ENCODE measurements at places on chromosomes 5 and 9.

GRCh38 chr5:78972654-78973428, 12.3 kb downstream of the ARSB start:
- DNase-seq, result no peak

GRCh38 chr5:38582293-38582974, 26.0 kb upstream of the LIFR start:
- no peak for DNase-seq

DNA sequence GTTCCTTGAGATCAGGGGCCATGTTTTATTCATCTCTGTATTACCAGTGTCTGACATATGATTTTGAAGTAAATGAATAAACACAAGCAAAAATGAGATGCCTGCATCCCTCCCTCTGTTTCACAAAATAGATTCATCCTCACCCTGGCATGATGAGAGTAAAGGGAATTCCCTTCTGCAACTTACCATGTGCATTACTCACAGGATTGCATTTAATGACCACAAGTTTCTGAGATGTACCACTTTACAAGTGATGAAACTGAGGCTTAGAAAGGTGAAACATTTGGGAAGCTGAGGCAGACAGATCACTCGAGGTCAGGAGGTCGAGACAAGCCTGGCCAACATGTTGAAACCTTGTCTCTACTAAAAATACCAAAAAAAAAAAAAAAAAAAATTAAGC, 74.2 kb upstream of the TNFSF8 start:
- no peak for DNase-seq

- DNase-seq, result no peak
Measured at GRCh38 chr5:155850370-155850769, 476.6 kb upstream of the SGCD start.

DNA sequence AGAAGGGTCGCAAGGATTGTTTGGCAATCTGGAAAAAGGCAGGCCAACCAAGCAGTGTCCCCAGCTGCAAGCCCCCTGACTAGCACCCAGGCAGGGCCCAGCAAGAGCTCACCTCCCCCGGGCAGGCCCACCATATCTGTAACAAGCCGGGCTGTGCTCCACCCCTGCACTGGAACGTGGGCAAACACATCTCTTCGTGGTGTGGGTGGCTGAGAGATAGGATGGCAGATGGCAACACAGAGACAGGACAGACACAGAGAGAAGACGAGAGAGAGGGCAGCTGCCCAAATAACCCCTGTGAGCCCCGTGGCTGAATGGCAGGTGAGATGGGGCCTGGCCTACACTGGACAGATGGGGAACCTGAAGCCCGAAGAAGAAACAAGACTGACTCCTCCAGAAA, 9.4 kb downstream of the BBLN start:
- no peak for DNase-seq

GRCh38 chr5:80763211-80763610, 108.4 kb upstream of the DHFR start:
- DNase-seq, result no peak

- DNase-seq, result no peak
Measured at GRCh38 chr5:81590498-81591384, 160.2 kb downstream of the SSBP2 start.

DNA sequence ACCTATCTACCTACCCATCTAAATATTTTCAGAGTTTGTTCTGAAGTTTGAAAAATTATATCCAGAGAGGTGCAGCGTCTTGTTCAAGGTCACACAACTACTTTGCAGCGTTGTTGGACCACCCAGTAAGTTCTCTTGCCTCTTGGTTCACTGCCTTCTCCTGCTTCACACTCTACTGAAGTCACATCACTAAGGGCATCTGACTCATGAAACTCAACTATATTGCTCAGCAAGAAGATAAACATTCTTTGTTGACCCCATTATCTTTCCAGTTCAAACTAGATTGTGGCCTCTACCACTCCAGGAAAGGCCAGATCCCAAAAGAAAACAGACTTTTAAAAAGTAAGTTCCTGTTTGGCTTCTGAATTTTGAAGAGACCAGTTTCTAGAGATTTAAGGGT, 326.9 kb downstream of the SLIT3 start:
- no peak for DNase-seq

DNA sequence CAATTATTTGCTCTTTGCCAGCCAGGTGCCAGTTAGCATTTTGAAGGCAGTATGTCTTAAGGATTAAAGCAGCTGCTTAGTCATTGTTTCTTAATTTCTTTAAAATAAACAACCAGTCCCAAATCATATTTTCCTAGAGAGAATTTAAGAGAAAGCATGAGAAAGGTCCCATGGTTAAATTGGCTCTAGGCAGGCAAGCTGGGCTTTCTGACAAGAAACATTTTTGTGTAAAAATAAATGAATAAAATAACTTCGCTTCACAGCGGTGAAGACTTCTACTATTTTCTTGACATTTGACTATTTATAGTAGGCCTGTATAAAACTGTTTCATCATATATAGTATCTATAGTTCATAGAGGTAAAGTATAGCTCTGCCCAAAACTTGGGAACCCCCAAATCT, 617.7 kb upstream of the C9orf72 start:
- DNase-seq, result no peak

DNA sequence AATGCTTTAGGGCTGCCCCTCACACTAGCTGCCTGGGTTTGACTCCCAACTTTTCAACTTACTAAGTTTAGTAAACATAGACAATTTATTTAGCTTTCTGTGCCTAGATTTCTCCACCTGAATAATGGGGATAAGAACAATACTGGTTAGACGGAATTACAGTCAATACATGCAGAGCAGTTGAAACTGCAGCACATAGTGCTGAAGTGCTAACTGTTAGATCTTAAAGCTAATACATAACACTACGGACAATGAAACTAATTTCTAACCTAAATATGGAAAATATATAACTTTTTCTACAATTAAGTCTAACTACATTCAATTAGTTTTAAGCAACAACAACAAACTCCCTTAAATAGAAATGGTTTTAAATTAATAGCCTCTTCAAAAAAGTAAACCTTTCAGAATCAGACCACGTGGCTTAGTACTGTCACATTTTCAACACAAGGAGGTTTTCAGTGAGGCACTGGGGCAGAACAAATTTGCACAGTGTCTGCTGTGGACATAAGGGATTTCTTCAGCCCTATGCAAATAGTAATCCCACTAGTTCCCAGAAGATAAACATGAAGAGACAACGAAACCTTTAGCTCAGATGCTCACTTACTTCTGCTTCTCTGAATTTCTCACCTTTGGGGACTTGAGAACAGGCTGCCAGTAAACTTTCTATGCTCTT, 293.4 kb downstream of the EDIL3 start:
- DNase-seq, result no peak

- DNase-seq, result no peak
Measured at GRCh38 chr5:10673407-10673806, 87.6 kb downstream of the DAP start.

GRCh38 chr5:42360056-42360455, 63.2 kb upstream of the GHR start:
- no peak for DNase-seq

DNA sequence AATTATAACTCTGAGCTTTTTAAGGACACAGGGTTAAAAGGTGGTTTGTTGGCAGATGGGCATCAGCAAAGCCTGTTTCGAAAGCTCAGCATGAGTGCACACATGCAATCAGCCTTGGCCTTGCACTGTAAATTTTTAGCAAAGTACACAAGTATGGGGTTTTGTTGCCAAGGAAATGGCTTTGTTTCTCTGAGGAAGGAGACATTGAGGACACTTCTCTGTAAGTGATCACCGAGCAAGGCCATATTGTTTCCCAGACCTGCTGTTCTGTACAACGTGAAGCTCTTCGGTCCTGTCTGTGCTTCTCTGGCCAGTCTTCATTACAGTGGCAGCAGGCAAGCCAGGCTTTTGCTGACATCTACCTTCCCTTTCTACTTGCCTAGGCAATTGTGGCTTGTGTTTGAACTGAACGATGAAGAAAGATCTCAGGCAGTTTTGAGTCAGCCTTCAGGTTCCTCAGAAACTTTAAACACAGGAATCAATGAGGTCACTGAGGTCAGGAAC, 27.9 kb upstream of the GLRX start:
- DNase-seq, result no peak

DNA sequence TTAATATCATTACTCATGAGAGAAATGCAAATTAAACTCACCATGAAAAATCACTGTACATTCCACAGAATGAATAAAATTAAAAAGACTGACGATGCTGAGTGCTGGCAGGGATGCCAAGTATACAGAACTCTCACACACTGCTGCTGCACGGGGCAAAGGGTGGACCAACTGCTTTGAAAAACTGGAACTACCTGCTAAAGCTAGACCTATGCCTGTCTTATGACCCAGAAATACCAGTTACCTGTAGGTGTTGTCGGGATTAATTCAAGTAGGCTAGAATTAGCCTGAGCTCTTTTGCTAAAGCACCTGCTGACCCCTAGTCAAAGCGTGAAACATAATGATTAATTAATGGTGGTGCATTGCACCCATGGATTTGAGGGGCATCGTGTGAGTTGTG, 36.5 kb upstream of the ANKRD18A start:
- no peak for DNase-seq

GRCh38 chr5:179307931-179308471, 37.3 kb downstream of the ADAMTS2 start:
- DNase-seq, result no peak

DNA sequence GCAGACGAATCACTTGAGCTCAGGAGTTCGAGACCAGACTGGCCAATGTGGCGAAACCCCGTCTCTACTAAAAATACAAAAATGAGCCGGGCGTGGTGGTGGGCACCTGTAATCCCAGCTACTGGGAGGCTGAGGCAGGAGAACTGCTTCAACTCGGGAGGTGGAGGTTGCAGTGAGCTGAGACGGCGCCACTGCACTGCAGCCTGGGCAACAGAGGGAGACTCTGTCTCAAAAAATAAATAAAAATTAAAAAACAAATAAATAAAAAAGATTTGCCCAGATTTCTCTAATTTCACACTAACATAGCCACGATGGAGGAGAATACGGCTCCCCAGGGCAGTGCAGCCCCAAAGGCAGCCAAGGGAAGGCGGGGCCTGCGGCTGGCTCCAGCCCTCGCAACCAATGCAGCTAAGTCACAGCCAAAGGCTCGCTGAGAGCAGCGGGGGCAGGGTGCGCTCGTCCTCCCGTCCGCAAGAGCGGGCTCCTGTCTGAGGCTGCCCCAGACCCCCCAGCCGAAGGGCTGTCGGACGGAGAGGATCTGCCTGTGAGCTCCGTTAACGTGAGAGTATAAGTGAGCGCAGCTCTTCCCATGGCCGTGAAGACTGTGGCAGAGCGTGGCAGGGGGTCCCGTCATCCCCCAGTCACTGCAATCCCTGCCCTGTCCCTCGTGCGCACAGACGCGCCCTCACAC, 43.5 kb downstream of the SLC12A7 start:
- DNase-seq, result no peak

DNA sequence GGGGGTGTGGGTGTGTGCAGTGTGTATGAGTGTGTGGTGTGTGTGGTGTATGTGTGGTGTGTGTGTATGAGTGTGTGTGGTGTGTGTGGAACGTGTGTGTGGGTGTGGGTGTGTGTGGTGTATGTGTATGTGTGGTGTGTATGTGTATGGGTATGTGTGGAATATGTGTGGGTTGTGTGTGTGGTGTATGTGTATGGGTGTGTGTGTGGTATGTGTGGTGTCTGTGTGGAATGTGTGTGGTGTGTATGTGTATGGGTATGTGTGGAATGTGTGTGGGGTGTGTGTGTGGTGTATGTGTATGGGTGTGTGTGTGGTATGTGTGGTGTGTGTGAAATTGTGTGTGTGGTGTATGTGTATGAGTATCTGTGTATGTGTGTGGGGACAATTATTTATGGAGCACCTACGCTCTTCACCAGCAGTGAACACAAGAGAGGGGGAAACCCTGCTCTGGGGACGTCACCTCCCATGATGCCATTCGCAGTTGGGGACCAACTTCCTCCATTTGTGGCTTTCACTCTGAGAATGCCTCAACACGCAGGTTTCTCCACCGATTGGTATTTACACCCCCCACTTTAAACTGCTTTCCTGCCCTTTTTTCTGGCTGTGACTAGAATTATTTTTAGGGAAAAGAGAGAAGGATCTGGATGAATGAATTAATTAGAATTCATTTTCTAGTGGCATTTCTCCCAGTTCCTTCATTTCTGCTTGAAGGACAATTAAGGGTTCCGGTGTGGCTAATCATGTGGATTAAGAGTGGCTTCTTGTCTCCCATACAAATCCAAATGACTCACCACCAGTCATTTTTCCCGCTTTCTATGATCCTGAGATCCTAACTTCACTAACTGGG, 238.1 kb downstream of the ROR2 start:
- DNase-seq, result peak; percentile 54

DNA sequence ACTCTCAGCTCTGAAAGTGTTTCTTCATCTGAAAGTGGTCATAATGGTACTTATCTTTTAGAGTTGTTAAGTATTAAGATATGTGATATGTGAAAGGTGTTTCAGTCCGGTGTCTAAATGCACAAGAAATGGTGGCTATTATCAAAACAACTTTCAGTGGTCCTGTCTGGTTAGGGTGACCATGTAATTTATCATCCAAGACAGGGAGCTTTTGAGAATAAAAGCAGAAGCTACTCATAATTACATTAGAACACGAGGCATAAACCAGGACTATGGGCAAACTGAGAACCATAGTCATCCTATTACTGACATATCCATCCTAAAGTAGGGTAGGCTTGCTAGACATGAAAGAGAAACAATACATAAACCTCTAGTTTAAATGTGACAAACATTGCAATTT, 418.1 kb upstream of the SEMA6A start:
- no peak for DNase-seq

- DNase-seq, result no peak
Measured at GRCh38 chr5:23105021-23105420, 251.9 kb upstream of the CDH12 start.

- no peak for DNase-seq
Measured at GRCh38 chr9:20312732-20313131, 309.6 kb downstream of the MLLT3 start.

GRCh38 chr5:108334225-108334624, 47.7 kb downstream of the FBXL17 start:
- no peak for DNase-seq

- DNase-seq, result no peak
Measured at GRCh38 chr5:151770383-151771258, 1.1 kb upstream of the G3BP1 start.

DNA sequence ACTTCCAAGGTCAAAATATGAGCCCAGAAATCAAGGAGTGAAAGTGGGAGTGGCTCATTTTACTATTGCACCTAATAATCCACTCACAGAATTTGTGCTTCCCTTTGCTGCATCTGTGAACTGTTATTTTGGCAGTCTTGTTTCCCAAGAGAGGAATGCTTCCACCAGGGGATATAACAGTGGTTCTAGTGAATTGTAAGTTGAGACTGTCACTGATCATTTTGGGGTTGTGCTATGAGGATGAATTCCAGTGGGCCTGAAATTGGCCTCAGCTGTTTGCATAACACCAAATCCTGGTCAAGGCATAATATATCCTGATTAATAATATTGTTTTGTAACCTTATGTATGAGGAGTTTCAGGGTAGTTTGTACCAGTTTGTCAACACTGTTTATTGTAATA, 14.4 kb downstream of the FAM200C start:
- no peak for DNase-seq

GRCh38 chr9:122053064-122053463, 40.0 kb downstream of the TTLL11 start:
- no peak for DNase-seq

- no peak for DNase-seq
Measured at GRCh38 chr9:90580576-90580975, 62.0 kb downstream of the DIRAS2 start.

- no peak for DNase-seq
Measured at GRCh38 chr9:12133416-12133815, 559.8 kb upstream of the TYRP1 start.

All from stimulated activated CD4-positive, alpha-beta T cell treated with anti-CD3 and anti-CD28 coated beads, TNF-alpha, amount 100 ng/mL, for 48 hours (primary cell).